ENCODE measurements at places on chromosomes 2 and 18. TPM values are rescaled to one million over a fixed set of nuclear protein-coding genes. Genes with fewer than 3 reads are reported as not detected.

Gene SGPP2
- 29.1 TPM for total RNA-seq

DNA sequence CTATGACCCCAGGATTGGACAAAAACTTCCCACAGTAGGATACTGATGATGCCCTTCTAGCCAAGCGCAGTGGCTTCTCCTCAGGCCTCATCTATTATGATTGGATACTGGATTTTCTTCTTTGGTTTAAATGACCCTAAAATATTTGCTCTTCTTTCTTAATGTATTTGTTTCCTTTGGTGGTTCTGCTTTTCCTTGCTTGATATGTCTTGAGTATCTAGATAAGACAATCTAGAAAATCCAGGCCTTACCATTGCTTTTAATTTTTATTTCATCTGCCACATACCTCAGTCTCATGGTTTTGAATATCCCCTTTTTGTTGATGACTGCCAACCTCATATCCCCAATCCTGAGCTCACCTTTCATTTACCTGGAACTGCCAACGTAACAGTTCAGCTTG, 35.6 kb downstream of the OTOF start:
- no peak for DNase-seq

- no peak for DNase-seq
Observed at GRCh38 chr2:36255863-36256262, 99.7 kb upstream of the CRIM1 start.

GRCh38 chr18:45678850-45679249, 45.1 kb upstream of the SLC14A1 start:
- no peak for DNase-seq

- DNase-seq: no peak
Observed at GRCh38 chr2:216546641-216547403, 48.2 kb downstream of the RPL37A start.

- no peak for DNase-seq
Observed at GRCh38 chr2:189995679-189996078, 66.8 kb downstream of the MSTN start.

DNA sequence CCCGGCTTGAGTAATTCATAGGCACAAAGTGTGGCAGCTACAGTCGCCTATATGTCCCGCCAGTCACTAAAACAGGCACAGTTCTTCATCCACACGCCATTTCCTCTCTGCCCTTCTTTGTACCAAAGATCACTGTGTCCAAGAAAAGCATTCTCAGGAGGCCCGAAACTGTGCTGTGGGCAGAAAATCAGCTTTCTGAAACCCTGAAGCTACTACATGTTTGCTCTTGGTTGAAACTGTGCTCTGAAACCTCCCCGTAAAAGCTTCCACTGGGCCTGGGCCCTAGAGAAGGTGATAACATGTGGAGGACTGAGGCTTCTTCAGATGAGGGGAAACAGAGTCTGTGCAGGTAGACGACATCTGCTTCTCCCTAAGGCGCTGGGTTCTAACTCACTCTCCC, 75.6 kb upstream of the ID2 start:
- DNase-seq: no peak
